Stimulated activated CD8-positive, alpha-beta memory T cell treated with anti-CD3 and anti-CD28 coated beads, Interleukin-4, amount 100 ng/mL, for 1 hour (primary cell): ENCODE measurements at places on chromosomes 5 and 9.

DNA sequence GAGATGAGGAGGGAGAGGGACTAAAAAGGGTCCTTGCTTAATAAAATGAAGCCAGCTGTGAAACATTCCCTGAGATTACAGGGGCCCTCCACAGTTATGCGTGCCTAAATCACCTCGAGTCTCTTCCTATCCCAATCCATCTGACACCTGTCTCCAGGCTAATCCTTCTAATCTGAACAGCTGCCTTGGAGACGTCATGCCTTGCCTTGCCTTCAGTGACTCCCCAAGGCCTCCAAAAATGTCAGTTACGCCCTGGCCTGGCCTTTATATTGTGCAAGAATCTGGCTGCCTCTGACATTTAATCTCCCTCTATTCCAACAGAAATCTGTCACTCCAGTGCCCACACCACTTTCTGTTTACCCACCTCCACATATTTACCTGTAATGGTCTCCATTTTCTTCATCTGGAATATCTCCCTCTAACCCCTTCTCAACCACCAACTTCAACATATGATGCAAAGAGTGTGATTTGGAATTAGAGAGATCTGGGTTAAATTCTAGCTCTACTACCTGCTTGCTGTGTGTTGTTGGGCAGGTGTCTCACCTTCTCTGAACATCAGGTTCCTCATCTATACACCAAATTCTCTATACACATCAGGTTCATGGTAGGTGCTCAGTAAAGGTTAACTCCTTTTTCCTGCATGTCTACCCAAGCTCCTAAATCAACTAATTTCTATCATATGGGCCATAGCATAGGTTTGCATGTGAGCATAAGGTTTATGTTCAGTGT lies 57.9 kb downstream of the PTCD2 start:
- no peak for DNase-seq

- no peak for DNase-seq
Measured at GRCh38 chr5:56514245-56514644, 281.1 kb upstream of the ANKRD55 start.

DNA sequence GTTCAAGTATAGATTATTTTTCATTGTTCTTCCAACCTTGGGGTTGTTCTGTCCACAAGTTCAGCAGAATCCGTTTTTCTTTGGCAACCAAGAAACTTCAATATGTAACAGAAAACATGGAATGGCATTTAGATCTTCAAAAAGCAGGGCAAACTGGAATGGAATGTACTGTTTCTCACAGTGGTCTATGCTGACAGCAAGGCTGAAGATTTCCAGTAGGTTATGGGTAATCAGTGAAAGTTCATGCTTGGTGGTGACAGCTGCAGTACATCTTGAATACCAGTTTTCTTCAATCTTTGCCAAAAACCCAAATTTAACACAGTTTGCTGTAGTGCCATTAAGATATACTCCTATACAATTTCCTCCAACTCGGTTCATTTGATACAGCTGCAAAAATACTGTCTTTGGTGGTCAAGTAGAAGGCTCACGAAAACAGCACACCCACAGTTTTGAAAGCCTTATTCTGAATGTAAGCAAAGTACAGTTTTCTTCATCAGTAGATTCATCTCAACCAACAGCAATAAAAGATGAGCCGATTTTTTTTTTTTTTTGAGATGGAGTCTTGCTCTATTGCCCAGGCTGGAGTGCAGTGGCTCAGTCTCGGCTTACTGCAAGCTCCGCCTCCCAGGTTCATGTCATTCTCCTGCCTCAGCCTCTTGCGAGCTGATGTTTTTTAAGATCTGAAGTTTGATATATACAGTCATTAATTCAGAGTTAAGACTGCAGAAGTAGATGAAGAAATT lies 4.9 kb downstream of the TRIM52 start:
- DNase-seq = no peak

DNA sequence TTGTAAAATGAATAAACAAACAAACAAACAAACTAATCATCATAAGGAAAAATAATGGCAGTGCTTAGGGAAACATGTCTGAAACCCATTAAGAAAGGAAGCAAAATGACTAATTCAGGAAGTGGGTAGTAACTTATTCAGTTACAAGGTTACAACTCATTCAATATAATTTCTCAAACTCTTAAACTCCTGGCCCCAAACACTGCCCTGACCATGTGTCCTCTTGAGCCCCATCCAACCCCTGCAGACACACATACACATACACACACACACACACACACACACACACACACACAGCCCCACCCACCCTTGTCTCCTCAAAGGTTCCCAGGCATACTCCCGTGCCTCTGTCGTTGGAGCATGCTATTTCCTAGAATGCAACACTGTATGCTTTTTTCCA lies 193.9 kb downstream of the SEC61B start:
- DNase-seq = no peak

DNA sequence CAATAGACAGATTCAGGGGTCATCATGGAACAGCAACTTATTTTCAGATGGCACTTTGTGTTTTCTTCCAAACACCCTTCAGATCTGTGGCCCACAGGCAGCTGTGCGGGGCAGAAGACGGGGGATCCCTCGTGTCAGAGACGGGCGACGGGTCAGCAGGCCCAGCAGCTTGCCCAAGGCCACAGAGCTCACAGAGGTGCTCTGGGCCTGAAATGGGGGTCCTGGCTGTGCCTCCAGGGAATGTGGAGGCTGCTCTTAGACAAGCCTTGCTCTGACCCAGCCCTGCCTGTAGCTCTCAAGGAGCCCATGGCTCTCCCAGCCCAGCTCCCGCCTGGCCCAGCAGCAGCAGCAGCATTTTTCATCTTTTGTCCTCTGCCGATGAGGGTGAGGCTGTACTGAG lies 40.9 kb upstream of the SARDH start:
- no peak for DNase-seq

DNA sequence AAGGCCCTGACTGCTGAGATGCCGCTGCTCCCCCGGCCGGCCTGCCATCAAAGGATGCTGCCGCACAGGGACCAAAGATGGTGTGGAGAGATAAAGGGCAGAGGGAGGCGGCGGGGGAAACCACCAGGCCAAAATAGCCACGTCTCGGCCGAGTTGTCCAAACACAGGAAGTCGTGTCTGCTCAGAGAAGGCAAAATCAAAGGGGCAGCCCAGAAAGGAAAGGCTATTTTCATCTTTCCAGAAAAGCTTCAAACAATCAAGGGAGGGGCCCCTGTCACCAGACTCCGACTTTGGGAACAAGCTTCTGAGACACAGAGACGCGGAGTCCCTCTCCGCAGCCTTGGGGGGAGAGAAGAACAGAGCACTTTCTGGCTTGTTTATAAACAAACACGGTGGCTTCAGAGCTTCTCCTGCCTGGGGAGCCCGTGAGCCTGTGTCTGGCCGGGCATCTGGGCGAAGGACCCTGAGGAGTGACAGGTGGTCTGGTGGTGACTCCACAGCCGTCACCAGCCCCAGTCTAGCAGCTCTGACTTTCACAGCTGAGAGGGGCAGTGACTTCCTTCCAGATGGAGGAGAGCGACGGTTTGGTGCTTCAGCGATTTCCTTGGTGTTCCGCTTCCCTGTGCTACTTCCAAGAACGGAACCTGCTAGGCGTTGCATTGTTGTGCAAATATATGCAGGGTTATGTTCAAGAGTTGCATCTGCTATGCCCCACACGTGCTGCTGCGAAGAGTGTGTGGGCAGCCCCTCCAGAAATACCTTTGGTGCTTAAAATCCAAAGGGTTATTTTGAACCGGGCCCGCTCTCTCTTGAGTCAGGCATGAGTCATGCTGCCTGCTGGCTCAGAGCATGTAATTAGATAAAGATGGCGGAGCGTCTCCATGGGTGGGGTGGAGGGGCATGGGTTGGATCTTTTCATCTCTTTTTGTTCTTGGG lies 24.0 kb downstream of the ADAMTSL2 start:
- no peak for DNase-seq

DNA sequence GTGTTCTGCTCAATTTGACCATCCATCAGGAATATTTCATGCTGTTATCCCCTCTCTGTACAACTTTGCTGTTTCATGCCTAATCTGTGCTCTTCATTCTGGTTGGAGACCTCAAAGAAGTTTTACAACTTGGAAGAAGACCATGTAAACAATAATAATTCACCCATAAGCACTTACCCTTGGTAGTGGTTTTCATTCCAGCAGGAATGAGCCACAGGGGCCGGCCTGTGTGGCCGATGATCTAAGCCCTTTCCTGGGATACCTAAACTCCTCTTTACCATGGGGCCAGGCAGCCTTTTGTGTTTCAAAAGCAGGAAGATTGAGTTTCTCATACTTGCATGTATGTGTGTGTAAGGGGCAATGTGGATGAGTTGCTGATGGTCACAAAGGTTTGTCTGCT lies 165.0 kb downstream of the FGF1 start:
- DNase-seq = no peak
